ENCODE measurements at places on chromosomes 2 and 18.

DNA sequence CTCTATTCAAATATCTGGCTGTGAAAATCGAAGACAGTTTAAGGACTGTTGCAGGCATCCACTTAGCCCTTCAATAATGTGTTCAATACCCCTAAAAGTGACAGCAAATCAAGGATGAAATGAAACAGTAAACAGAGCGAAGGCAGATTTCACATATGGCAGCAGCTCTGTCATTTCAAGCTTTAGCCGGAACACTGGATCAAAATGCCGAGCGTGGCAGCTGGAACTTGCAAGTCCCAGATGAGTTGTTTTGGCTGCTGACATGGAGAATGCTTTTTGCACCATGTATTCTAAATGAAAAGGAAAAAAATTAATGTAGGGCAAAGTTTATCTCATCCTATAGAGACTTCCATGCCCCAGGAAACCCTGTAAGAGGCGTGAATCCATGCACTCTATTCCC lies 18.0 kb downstream of the LRRC30 start:
- DNase-seq = no peak

DNA sequence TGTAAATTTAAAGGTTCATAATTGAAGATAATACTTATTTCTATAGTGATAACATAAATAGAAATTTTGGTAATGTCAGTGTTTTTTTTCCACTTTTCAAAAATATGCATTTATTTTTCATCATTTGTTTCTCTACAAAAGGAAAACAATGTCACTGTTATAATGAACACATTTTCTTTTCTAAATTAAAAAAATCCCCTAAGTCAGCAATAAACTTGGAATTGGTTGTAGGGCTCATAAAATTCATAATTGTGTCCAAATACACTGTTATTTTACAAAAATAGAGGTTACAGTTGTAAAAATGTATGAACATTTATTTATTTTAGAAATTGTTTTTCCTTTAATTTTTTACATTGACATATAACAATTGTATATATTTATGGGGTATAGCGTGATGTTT lies 26.4 kb upstream of the SERPINB12 start:
- DNase-seq = no peak

DNA sequence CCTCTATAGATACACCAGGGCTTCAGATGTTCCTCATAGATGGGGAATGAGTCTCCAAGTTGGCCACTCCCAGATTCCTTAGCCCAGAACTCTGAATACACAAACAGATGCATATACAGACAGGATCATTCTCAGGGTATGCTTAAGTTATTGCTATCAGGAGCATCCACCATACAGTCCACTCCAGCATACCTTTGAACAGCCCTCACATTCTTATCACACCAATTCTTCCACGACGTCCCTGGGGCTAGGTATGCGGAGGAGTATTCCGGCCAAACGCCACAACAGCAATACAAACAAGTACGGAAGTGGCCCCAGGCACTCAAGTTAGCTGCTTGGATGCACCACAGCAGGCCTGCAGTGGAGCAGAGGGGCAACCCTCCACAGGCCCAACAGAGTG lies 312.5 kb upstream of the CHAC2 start:
- DNase-seq = no peak

DNA sequence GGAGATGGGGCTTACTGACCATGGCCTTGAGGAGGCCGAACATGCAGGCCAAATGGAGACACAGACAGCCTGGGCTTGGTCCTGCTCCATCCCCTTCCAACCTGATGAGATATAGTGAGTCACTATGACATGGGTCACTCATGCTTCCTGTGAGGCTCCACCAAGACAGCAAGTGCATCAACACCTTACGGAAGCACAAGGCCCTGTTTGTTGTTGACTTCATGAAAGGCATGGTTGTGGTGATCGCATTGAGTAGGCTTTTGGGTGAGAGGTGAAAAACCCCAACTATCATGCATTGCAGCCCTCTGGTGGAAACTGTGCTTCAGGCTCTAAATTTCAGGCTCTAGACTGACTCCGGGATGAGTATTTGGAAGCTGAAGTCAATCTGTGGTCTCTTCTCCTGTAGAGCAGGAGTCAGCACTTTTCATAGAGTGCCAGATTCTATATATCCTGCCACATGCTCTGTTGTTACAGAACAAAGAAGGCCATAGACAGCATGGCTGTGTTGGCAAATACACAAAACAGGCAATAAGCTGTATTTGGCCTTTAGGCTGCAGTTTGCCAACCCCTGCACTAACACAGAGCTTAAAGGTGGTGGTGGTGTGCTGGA lies 10.1 kb downstream of the IL37 start:
- no peak for DNase-seq
